Fibroblast of pulmonary artery (primary cell): ENCODE measurements at places on chromosomes 3 and 15.
A peak's percentile ranks its signal among the peaks of the same experiment; 100 is the strongest.

DNA sequence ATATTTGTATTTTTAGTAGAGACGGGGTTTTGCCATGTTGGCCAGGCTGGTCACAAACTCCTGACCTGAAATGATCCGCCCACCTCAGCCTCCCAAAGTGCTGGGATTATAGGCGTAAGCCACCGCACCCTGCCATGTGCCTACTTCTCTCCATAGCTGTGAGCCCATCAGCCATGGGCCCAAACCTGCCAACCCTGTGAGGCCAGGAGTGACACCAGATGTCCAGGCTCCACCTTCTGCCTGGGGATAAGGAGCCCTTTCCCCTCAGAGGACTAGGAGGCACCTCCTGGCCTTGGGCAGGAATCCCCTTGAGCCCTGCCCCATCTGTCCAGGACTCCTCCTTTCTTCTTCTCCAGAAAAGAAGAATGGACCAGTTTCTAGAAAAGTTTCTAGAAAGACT lies 14.2 kb upstream of the RFT1 start:
- DNase-seq, result no peak

DNA sequence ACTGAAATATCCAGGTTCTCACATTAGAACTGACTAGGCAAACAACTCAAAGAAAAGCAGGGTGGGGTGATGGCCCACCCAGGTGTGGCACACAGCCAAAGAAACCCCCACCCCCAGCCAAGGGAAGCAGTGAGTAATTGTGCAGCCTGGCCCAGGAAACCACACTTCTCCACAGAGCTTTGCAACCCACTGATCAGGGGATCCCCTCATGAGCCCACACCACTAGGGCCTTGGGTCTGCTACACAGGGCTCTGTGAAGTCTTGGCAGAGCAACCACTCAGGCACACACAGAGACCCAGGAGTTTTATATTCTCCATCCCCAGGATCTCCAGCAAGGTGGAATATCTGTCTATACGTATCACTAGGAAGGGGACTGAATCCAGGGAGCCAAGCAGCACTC lies 22.2 kb upstream of the TRIM42 start:
- DNase-seq, result no peak

GRCh38 chr3:31185062-31185357 lies 290.5 kb upstream of the GADL1 start:
- DNase-seq, result no peak

- peak; percentile 77 for DNase-seq
These were observed 225.1 kb upstream of the C2CD4B start for GRCh38 chr15:62389885-62390790.

- DNase-seq, result no peak
These were observed 152.4 kb upstream of the MDFIC2 start for GRCh38 chr3:70464876-70465275.

GRCh38 chr15:38658431-38658830 lies 93.8 kb upstream of the RASGRP1 start:
- DNase-seq, result no peak

- no peak for DNase-seq
These were observed 179.1 kb upstream of the RGMA start for GRCh38 chr15:93268066-93268465.

DNA sequence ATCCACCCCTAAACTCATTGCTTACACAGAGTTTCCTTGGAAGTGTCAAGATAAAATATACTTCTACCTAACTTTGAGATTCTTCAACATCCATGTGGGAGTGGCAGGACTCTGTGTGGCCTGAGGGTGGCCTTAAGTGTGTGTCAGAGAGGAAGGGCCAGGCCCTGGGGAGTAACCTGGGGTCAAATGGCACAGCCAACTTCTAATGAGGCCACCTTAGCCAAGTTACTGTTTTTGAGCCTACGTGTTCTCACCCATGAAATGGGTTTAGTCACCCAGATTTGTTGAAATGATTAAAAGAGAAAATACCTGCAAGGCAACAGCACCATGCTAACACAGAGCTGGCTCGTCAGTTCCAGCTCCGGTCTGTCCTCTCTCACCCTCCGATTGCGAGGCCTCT lies 28.5 kb upstream of the UBE2Q2 start:
- DNase-seq, result no peak

DNA sequence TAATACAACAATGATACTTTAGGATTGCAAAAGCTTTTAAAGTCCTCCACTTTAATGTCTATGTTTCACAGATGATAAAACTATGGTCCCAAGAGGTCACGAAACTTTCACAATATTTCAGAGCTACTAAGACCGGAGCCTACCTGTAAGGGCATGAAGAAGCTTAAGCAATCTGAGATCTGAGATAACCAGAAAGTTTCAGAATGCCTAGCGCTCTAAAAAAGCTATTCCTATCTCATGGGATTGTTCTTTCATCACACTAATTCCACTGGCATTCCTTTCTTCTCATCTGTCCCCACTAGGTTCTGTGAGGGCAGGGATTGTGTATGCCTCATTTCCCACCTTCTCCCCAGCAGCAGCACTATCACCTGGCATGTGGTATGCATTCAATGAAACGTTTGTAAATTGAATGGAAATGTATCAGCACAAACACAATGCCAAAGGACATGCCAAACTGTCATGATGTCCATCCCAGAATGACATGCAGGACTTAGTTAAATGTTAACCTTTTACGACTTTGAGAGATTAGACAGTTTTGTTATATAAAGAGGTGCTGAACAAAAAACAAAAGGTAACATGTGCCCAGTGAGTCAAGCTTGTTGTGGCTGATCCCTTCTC lies 104.7 kb upstream of the NR2F2 start:
- DNase-seq, result no peak

DNA sequence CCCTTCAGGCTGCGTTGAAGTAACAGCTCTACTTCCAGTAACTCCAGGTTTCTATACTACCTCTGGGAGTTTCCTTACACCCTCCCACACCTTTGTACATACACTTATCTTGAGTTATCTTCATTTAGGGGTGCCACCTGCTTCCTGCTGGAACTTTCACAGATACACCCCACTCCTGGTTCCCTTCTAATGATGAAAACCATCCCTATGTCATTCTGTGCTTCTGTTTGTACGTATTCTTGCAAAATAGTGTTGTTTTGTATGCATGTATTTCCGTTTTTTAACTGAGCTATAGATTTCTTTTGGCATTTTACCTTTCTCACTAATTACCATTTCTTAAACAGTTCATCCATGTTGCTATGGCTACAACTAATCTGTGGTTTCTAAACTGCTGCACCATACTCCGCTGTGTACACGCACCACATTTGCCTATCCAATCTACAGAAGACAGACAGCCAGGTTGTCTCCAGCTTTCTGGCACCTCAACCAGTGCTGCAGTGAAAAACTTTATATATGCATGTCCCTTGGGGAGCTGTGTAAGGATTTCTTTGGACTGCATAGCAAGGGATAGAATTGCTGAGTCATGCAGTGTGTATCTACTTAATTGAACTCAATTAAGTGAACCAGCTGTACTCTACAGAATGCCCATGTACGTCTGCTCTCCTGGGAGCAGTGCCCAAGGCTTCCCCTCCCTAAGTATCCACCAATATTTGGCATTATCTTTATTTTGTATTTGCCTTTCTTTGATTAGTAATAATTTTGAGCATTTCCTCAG lies 61.4 kb upstream of the ST8SIA2 start:
- DNase-seq, result no peak

DNA sequence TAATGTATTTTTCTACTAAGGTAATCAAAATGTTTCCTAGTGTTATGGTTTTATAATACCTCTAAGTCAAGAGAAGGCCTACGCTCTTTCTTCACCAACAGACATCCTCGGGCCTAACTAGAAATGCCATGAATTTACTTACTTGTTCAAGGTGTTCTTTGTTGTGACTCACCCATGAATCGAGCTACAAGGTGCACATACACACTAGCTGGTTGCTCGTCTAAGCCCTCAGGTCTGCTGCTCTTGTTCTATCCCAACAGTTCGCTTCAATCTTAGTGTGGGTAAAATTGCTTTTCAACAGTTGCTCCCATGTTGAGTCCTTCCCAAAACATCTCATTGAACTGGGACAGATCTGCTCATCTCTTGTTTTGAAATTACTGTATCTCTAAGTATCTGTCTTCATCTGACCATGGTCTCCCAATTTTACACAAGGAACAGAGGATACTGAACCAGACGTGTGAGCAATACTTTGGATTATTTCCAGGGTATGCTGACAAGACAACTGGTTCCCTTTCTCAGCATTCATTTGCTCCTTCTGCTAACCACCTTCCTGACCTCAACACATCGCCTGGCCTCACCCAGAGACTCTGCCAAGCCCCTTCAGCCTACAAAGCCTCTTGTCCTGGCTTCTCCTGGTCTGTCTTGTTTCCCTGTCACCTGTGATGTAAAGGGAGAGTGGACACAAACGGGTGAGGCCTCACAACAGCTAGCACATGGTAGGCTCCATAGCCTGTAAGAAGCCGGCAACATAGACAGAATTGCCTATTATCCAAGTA lies 84.2 kb downstream of the NEDD4 start:
- DNase-seq, result peak; percentile 29

DNA sequence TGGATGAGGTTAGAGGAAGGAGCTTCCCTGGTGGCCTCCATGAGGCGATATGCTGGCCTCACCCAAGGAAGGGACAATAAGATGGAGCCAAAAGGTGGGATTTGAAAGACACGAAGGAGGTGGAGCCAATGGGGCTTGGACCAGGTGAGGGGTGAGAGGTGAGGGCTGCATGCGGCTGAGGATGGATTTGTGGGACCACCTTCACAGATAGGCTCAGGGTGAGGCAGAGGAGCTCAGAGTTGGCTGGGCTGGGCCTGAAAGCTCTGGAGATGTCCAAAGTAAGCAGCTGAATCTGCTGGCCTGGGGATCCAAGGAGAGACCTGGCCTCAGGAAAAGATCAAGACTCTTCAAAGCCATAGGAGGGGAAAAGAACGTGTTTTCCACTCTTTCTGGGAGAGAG lies 49.8 kb downstream of the EXOG start:
- no peak for DNase-seq

GRCh38 chr3:43260412-43260811 lies 25.9 kb upstream of the SNRK start:
- DNase-seq, result no peak

- peak; percentile 30 for DNase-seq
These were observed 693.1 kb upstream of the NECTIN3 start for GRCh38 chr3:110378481-110378880.

- DNase-seq, result peak; percentile 43
These were observed 186.9 kb downstream of the FAM43A start for GRCh38 chr3:194872669-194872977.

DNA sequence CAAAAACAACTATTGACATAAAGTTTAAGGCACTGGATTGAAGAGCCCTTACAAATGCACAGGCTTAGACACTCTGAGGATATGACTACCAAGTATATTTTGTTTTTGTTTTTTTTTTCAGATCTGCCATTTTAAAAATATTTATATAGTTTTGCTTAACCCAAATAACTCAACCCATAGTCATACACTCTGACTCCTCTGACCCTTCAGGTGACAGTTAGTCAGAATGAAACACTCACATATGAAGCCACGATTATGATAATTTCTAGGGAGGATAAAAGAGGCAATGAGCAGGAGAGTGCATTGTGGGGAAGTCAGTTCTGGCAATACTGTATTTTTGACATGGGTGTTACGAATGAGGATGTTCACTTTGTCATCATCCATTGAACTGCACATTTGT lies 774.7 kb downstream of the MECOM start:
- no peak for DNase-seq

DNA sequence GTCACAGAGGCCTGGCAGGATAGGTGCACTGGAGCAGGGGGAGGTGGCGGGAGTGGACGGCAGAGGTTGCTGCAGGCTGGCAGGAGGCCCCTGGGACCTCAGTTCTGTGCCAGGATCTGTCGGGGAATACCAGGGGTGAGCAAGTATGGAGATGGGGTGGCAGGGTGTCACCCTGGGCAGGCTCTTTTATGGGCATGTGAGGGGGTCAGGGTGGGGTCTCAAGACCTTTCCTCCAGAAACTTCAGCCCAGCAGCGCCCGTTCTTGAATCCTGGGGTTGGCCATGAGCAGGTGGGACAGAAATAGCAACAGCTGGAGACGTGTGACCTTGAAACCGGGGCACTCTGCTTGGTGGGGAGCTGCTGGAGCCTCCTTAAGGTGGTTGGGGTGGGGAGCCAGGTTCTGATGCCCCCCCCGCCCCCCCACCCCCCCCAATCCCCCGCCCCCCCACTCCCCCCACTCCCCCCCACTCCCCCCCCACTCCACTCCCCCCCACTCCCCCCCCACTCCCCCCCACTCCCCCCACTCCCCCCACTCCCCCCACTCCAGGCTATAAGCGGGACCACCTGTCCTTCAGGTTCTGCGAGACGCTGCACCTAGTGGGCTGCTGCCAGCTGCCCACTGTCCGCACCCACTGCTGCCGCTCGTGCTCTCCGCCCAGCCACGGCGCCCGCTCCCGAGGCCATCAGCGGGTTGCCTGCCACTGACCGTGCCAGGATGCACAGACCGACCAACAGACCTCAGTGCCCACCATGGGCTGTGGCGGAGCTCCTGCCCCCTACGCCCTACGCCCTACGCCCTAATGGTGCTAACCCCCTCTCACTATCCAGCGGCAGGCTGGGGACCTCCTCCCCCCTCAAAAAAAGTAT lies 84.9 kb downstream of the TBC1D2B start:
- DNase-seq, result no peak

DNA sequence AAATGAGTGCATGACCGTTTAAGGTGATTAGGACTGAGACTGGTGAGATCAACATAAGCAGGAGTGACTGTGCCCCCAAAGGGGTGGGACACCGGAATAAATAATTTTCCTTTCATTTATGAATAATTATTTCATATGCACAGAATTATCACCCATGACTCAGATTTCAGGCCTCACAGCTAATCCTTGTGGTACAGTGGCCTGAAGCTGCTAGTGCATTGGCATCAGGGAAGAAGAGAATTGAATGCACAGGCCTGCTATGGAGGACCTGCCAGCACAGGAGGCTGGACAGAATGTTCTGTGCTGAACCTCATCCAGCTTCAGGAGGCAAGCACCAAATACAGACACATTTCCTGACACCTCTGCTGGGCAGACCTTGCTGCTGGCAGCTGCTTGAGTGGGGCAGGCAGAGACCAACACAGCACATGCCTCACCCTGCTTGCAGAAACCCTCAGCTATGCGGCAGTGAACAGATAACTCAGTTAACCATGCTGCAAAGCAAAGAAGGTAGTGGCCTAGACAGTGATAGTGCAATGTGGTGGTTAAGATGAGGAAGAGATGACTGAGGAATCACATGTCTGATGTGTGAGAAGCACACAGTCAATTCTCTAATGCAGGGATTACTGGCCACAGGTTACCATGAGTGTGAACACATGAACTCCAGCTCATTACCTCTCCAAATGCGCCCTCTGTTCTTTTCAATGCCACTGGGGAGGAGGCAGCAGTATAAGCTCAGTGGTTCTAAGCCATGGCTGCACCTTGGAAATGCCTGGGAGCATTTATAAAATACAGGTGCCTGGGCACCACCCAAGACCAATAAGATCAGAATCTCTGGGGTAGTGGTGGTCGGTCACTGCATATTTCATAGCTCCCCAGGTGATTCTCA lies 68.1 kb upstream of the SCN5A start:
- DNase-seq, result no peak

DNA sequence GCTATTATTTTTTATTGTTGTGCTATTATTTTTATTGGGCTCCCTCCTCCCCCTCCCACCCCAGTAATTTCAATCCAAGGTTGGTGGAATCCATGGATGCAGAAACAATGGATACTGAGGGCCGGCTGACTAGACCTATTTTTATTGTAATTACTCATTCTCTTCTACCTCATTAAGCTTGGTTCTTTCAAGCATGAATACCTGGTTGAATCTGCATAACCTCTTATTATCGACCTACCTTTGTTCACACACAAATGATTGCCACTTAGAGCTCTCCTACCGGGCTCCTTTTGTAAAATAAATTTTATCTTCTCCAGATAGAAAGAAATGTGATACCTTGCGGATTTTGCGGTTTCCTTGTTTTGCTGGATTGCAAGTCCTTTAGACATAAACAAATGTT lies 31.6 kb downstream of the BTD start:
- no peak for DNase-seq

- DNase-seq, result no peak
These were observed 12.8 kb downstream of the NBEAL2 start for GRCh38 chr3:46992231-46992630.
